Activated naive CD8-positive, alpha-beta T cell treated with anti-CD3 and anti-CD28 coated beads, Interleukin-2, amount 10 ng/mL, durations not matched to agents 7 days and 5 days (primary cell): ENCODE measurements at places on chromosomes 11 and 22.
A peak's percentile ranks its signal among the peaks of the same experiment; 100 is the strongest.

DNA sequence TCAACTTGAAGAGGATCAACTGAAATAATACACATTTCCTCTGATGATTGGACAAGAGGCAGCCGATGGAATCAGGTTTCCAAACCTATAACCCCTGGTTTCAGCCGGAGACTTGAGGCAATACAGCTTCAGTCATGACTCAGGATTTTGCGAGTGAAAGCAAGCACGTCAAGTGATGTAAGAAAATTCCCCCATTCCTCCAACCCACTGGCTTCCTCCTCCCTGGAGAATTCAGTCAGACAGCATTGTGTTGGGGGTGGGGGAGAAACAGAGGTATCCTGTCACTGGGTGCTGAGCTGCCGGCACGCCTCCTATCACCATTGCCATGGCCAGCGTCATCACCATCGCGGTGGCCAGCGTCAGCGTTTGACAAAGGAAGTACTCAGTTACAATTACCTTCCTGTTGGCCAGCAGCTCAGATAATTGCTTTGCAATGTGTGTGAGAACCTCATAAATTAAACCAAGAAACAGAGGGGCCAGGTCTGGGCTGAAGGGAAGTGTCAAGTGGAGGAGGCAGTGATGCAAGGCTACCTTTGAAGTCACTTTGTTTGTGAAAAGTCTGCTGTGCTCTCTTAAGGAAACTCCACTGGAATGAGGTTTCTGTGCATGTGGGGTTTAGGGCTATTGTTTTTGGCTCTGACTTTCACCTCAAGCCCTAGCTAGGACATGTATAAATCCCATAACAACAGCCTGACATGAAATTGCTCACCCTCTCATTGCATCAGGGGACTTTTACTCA is 50.2 kb downstream of the LIF start:
- no peak for DNase-seq

DNA sequence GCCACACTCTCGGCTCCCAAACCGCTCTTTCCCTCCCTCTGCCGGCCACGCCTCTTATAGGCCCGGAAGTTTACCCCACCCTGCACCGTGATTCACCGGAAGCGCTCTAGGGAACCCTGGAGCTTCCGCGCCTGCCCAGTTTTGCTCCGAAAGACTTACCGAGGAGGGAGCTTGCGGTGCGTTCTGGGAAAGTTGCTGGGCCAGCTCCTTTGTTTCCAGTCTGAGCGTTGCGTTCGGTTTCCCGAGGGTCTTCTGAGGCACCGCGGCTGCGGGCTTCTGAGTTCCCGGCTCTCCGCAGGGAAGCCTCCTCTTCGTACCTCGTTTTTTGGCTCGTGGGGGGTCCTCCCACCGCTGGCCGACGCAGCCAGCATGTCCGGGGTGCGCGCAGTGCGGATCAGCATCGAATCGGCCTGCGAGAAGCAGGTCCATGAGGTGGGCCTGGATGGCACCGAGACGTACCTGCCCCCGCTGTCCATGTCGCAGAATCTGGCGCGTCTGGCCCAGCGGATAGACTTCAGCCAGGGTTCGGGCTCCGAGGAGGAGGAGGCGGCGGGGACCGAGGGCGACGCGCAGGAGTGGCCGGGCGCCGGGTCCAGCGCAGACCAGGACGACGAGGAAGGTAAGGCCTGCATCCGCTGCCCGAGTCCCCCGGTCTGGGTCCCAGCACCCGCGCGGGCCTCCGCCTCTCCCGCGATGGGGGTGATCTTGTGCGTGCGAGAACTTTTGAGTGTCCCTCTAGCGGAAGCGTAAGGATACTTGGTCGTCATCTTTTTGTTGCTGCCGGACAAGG is at the start of gene MED17:
MED17 (plus strand) TSS at position 138 of the 790 bp plus-strand sequence; CDS start at position 370, 232 bp downstream.
- peak; percentile 84 for DNase-seq

DNA sequence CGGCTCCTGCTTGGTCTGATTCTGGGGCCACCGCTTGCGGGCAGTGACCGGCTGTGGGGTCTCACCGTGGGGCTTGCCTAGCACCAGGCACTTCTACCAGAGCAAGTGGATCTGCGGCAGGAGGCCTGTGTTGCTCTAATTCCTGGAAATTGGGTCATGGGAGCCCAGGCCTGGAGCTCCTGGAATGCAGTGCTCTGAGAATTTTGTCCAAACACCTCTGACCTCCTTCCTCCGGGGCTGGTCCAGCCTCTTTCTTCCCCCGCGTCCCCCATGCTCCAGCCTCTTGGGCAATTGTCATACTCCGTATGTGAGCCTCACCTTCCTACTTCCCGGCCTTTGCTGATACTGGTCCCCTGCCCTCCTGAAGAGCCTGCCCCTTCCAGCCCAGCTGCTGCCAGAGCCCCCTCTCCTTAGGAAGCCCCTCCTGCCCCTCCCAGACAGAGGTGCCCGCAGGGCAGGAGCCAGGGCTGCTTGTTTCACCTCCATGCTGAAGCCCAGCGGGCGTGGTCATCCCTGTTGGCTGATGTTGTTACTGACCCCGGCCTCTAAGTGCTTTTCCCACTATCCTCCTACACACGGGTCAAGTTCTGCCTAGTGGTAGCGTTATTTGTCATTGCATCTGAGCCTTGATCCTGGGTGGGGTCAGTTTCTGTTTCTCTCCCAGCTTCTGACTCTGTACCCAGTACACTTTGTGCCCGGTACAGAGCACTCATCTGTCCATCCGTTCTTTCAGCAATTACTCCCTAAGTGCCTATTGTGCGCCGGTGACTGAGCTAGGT is 9.6 kb downstream of the MGAT3 start:
- no peak for DNase-seq

- DNase-seq: no peak
Measured at GRCh38 chr22:35332278-35332677, 32.6 kb downstream of the TOM1 start.

DNA sequence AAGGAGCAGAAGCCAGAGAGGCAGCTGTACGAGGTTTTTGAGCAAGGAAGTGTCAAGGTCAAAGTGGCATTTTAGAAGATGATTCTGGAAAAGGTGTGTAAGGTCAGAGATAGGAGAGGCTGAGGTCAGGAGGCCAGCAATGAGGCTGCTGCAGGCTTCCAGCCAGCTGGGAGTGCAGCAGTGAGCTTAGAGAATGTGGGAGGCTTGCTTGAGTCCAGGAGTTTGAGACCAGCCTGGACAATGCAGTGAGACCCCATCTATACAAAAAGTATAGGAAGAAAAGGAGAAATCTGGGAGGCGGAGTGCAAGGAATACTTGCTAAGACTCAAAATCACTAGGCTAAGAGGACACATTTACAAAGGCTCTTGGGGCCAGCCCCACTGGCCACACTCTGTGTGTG is 96.5 kb downstream of the GRIK4 start:
- DNase-seq: no peak

- DNase-seq: peak; percentile 23
Measured at GRCh38 chr22:24414523-24414922, 12.9 kb upstream of the ADORA2A start.

GRCh38 chr11:46345881-46346484 is 1.3 kb upstream of the DGKZ start:
- peak; percentile 56 for DNase-seq
